SJSA1 (cell line): ENCODE measurements at places on chromosomes 3 and 15.
A peak's percentile ranks its signal among the peaks of the same experiment; 100 is the strongest.

DNA sequence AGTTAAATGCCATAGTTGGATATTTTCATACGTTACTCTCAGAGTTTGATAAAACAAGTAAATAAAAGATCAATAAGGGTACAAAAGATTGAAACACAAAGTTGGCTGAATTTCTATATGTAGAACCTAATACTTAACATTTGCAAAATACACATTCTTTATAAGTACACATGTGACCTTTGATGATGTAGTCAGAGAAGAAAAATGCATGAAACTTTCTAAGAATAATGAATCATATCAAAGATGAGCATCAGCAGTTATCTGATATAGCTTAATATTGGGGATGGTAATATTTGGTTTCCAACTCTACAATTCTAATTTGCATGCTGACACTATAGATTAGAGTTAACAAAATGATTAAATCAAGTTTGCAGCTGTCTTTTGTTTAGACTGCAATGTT, 188.0 kb upstream of the TGFBR2 start:
- no peak overlapping the region for H3K27ac ChIP-seq
- no peaks in the 10 kb centered on the region for H3K36me3 ChIP-seq
- no peak for DNase-seq

GRCh38 chr3:178841011-178841410, 230.6 kb downstream of the ZMAT3 start:
- no peaks in the 10 kb centered on the region for H3K36me3 ChIP-seq
- H3K4me3 ChIP-seq, result no peak overlapping the region
- no peak overlapping the region for H3K27ac ChIP-seq
- no peaks in the 10 kb centered on the region for H3K4me1 ChIP-seq

DNA sequence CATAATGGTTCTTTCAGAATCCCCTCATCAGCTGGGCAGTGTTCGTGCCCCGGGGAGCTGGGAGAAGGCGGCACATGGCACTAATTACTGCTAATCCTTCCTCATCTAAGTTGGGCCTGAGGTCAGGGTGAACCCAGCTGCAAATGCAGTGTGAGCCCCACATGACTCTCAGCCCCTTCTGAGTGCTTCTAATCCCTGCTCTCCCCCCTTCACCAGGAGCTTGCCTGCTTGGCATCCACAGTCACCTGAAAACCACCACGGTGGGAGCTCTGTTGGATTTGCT, 455 bp upstream of the TRPM1 start:
- no peaks in the 10 kb centered on the region for H3K27me3 ChIP-seq
- no peaks in the 10 kb centered on the region for H3K36me3 ChIP-seq
- DNase-seq, result no peak
- H3K4me3 ChIP-seq, result no peak overlapping the region
- no peak overlapping the region for H3K27ac ChIP-seq

DNA sequence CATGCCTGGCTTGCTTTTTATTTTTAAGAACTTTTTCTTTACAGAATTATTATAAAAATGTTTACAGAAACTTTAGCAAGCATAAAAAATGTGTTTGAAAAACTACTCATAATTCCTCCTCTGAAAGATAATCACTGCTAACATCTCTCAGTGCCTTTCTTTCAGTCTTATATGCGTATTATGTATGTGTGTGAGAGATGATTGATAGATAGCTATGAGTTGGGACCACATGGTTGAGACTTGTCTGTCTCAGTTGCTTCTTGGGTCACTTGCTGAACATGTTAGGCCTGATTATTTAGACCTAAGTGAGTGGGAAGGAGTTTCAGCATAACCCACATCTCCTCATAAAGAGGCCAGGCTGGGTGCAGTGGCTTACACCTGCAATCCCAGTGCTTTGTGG, 11.1 kb downstream of the MAP6D1 start:
- DNase-seq, result no peak
- no peak overlapping the region for H3K4me3 ChIP-seq
- no peaks in the 10 kb centered on the region for H3K27me3 ChIP-seq
- no peak overlapping the region for H3K27ac ChIP-seq

DNA sequence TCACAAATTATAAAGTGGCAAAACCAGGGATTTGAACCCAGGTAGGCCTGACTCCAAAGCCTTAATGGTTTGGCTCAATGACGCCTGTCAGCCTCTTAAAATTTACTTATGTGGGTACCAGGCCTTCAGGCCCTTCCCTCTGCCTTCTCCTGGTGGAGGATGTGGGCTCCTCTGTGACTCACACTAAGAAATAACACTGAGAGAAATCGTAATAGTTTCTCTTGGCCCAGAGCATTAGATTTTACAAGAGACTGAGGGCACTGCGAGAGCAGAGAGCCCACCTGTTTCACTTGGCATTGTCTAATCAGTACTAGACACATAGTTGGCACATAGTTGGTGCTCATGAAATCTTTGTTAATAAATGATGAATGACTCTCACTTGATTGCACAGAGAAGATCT, 505.2 kb downstream of the SHQ1 start:
- H3K4me3 ChIP-seq, result no peak overlapping the region
- peak; percentile 7 for DNase-seq
- H3K36me3 ChIP-seq, result no peaks in the 10 kb centered on the region
- H3K27me3 ChIP-seq, result no peaks in the 10 kb centered on the region
- H3K27ac ChIP-seq, result no peak overlapping the region

DNA sequence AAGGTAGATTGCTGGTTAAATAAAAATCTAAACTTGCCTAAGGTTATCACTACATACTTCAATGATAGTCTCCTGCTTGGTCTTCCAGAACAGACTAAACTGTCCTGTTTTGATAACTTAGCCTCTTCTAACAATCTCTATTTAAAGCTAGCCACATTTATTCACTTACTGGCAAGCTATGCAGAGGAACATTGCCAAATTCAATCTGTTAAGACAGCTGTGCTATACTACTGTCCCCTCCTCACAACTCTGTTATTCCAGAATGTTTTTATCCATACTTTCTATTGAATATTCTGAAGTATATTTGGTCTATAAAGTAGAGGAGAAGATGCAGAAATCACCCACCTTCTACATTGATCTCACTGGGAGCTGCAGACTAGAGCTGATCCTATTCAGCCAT, 594.0 kb upstream of the CCDC54 start:
- no peaks in the 10 kb centered on the region for H3K27me3 ChIP-seq
- H3K27ac ChIP-seq, result no peak overlapping the region
- H3K4me1 ChIP-seq, result no peaks in the 10 kb centered on the region
- no peak overlapping the region for H3K4me3 ChIP-seq

DNA sequence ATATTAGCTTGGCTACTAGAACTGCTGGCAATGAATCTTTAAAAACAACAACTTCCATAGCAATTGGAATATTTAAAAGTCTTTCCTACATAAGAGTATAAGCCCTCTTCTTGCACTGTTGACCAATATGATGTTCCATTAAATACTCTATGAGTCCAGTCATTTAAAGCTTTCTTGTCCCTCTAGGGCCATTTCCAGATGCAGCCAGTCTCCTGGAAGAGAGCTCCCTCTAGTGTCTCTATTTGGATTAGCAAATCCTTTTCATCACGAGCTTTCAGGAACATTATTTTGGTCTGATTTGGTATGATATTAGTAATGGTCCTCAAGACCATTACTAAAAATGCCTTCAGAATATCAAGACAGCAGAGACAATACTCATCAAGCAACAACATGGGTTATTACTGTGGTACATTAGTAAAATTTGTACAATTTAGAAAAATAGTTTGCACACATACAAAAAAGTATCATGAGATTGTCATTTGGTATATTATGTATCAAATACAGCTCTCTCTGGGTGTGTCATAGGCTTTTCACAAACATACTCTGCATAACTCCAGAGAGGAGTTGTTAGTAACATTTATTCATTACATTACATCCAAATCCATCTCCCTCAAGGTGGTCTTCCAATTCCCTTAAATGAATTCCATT, 101.3 kb downstream of the DPH6 start:
- H3K27ac ChIP-seq, result no peak overlapping the region
- no peaks in the 10 kb centered on the region for H3K4me1 ChIP-seq

- H3K36me3 ChIP-seq, result no peaks in the 10 kb centered on the region
- DNase-seq, result no peak
- no peaks in the 10 kb centered on the region for H3K27me3 ChIP-seq
- no peak overlapping the region for H3K27ac ChIP-seq
Measured at GRCh38 chr3:171133796-171134569, 107.5 kb upstream of the SLC2A2 start.

DNA sequence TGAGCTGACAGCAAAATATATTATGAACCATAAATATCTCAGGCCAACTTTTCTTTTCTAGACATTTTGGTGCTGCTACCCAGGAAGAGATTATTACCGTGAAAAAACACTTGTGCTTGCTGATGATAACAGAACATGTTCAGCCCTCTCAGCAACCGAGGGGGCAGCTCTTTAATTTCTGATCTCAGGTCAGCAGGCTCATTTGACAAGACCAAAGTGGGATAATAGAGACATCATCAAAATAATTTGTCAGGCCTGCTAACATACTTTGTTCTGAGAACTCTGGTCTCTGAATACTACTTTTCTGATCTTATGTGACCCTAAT, 645.9 kb upstream of the KCNMB2 start:
- peaks cover 13% of the 10 kb centered on the region for H3K4me1 ChIP-seq
- H3K27ac ChIP-seq, result no peak overlapping the region
- DNase-seq, result no peak
- no peaks in the 10 kb centered on the region for H3K36me3 ChIP-seq
- no peak overlapping the region for H3K4me3 ChIP-seq
- H3K27me3 ChIP-seq, result no peaks in the 10 kb centered on the region

- peak overlapping the region; percentile 54 for H3K27ac ChIP-seq
- H3K4me3 ChIP-seq, result no peak overlapping the region
- H3K27me3 ChIP-seq, result no peaks in the 10 kb centered on the region
- no peaks in the 10 kb centered on the region for H3K36me3 ChIP-seq
- peak; percentile 31 for DNase-seq
Measured at GRCh38 chr15:29978411-29979382, 104.1 kb upstream of the GOLGA8J start.

GRCh38 chr3:142787719-142788118, 63.9 kb downstream of the TRPC1 start:
- no peaks in the 10 kb centered on the region for H3K36me3 ChIP-seq
- no peaks in the 10 kb centered on the region for H3K27me3 ChIP-seq
- H3K4me3 ChIP-seq, result no peak overlapping the region
- no peak for DNase-seq
